ENCODE measurements at places on chromosomes 7 and 10.

- DNase-seq = peak; percentile 33
These were observed 5.4 kb downstream of the LOXL4 start for GRCh38 chr10:98262571-98262970.

DNA sequence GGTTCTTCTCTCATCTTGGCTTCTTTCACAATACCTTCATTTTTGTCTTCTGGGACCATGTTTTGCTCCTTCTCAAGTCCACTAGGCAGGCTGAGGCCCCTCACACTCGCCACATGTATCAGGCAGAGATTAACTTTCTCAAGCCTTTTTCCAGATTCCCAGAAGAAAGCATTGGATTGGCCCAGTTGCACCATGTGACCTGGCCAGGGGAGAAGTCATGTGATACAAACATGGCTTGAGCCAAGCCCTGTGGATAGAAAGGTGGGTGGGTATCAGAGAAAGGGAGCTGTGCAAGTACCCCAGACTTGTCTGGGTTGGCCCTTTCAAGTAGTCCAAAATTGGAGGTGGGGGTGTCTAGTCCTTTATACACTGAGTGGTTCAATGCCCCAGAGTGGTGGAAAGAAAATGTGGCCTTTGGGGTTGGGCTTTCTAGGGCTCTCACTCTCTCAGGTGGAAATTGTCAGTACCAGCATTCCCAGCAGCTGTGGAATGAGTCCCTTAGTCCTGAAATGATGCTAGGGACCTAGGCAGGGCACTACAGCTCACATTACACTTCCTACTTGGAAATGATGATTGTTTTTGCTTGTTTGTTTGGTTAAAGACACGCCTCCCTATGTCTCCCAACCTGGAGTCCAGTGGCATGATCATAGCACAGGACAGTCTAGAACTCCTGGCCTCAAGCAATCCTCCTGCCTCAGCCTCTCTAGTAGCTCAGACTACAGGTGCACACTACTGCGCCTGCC is 36.9 kb upstream of the C10orf67 start:
- peak; percentile 22 for DNase-seq

DNA sequence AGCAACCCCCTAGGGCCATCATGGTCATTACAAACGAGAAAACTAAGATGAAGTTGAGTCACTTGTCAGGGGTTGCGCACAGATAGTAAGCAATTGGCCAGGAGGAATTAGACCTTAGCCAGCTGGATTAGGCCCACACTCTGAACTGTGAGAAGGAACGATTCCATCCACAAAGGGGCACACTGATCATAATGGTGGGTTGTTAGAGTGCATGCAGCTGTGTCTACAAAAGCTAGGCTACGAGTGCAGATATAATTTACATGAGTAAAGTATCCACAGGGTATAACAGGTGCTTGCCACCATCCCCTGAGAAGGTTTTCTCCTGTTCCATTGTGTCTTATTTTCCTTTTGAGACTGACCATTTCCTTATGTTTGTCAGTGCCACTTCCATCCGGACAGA is 16.6 kb upstream of the FAM170B start:
- DNase-seq = no peak

- DNase-seq = no peak
These were observed 251.3 kb downstream of the VTI1A start for GRCh38 chr10:112698133-112698817.

GRCh38 chr7:44970523-44971051 is 8.2 kb downstream of the MYO1G start:
- no peak for DNase-seq

DNA sequence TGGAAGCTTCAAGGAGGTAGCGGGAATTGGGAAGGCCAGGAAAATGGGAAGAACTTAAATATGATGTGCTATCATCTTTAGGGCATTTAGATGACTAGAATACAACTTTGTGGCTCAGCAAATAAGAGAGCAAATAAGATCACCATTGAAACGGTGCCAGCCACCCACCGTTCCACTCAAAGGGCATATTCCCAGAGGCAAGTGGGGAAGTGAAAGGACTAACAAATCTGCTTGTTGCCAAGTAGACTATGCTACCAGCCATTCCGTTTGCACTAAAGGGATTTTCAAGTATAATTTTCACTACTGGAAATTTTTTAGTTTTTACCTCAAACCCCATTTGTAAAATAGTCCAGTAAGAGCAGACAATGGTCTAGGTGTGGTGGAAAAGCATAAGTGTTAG is 4.0 kb upstream of the PPP1R3C start:
- no peak for DNase-seq

- DNase-seq = no peak
These were observed 450.0 kb downstream of the IPMK start for GRCh38 chr10:57817741-57818140.

DNA sequence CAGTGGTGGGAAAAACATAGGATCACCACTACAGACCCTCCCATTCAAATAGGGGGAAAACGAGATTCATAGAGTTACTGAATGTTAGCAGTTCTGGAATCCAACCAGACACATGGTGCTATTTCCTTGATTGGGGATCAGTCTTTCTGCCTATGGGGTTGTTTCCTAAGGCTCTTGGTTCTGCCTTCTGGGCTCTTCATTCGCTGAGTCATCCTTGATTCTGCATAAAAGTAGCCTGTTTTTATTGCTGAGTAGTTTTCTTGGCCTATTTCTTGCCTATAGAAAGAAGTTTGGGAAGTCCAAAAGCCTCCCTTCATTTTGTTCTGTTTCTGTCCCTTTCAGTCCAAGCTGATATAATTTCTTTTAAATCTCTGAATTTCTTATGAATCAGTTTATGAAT is 99.3 kb upstream of the OIT3 start:
- DNase-seq = no peak

GRCh38 chr10:49394933-49395740 is 752 bp downstream of the DRGX start:
- peak; percentile 48 for DNase-seq

- DNase-seq = peak; percentile 78
These were observed 20.7 kb upstream of the ZMIZ1 start for GRCh38 chr10:79047875-79048638.

- no peak for DNase-seq
These were observed 9.7 kb upstream of the CHST12 start for GRCh38 chr7:2393706-2394105.

- DNase-seq = no peak
These were observed 259.1 kb upstream of the MINDY3 start for GRCh38 chr10:16119445-16119844.

GRCh38 chr10:34320265-34320664 is 494.8 kb downstream of the PARD3 start:
- DNase-seq = peak; percentile 15

- no peak for DNase-seq
These were observed 161.7 kb upstream of the HPS1 start for GRCh38 chr10:98608411-98608810.

GRCh38 chr10:127873901-127874470 is 18.8 kb downstream of the CLRN3 start:
- DNase-seq = no peak

- DNase-seq = peak; percentile 74
These were observed 316.2 kb downstream of the CAMK1D start for GRCh38 chr10:12665501-12665900.

DNA sequence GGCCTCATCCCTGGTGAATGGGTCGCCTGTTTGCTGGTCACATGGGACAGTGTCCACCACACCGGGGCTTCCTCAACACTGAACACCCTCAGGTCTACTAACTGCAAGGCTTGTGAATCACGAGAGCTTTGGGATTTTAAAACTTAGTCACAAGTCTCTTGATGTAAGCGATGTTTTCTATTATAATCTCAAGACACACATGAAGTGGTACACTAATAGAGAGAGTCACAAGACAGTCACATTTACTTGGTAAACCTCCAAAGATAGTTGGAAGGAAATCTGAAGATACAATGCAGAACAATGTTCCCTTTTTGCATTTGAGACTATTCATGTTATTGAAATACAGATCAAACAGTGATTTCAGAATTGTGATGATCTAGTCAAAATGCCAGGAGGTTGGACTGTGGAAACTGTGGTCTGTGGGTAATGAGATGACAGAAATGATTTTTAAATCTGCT is 233.1 kb upstream of the KLF6 start:
- no peak for DNase-seq

GRCh38 chr10:132630666-132631337 is 93.2 kb downstream of the INPP5A start:
- no peak for DNase-seq

DNA sequence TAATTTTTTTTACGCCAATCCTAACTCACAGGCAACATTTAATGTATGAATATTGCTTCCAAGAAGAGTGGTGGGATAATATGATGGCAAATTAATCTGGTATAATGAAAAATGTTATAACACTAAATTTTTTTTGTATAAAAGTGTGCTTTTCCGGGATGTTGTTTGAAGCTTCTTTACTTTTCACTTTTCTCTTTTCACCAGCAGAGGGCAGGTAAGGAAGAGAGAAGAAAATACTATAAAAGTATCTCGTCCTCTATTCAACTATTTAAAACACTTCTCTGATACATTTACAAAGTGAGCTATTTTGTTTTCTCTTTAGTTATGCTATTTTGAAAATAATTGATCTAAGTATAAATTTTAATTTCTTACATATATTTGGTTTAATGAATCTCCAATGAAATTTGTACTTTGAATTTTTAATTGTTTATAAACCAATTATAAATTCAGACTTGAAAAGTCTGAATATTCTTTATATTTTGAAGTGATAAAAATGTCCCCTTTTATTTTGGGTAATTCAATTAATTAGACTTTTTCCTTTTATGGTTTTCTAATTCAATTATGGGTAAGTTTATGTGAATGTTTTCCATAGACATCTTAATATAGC is 20.7 kb upstream of the CFTR start:
- no peak for DNase-seq

DNA sequence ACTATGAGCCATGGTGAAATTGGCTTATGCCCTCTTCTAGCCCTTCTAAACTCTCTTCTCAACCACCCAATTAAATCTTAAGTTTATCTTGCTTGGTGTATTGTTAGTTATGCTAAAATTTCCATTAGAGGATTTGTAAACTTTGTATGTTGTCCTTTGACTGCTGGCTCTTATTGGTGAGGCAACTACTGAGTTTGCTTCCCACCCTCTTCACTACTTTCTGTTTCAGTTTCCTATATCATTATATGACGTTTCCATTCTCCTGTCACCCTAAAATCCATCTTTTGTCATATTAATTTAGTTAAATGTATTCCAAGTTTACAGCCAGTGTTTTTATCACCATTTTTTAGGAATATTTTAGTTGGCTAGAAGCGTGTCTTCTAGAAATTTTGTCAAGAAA is 80.9 kb upstream of the VWC2 start:
- no peak for DNase-seq

DNA sequence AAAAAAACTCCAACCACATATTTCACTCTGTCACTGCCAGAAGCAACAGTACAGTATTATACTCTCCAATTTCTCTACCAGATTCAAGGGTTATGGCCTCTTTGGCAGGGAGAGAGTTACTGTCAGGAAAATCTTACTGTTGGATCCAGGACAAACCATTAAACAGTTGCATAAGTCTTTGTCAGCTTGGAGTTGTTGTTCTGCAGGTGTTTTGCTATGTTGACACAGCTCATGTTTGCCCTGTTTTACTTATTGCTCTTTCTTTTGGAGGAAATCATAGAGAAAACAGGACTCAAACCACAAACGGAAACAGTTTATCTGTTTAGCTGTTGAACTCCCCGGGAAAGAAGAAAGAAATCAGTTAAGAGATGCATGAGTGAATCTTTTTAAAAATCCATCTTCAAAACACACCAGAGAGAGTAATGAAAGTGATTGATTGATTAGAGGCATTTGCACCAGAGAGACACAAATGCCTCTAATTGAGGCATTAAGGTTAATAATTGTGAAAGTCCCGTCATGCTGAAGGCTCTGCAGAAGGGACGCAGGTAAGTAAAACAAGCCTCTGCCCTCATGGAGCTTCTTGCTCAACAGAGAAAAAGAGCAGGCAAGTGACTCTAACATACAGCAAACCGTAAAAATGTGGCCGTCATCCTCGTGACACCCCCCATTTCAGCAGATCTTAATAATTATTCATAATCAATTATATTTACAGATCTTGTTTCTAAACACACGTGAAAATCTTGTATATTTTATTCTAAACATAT is 38.7 kb upstream of the ARHGAP21 start:
- DNase-seq = no peak

- no peak for DNase-seq
These were observed 4.1 kb downstream of the LRRC18 start for GRCh38 chr10:48935577-48935976.

- peak; percentile 52 for DNase-seq
These were observed 337.7 kb upstream of the NPVF start for GRCh38 chr7:25565949-25566348.

GRCh38 chr10:108469940-108470339 is 1305.4 kb upstream of the SORCS1 start:
- no peak for DNase-seq

GRCh38 chr10:4240608-4241197 is 455.7 kb upstream of the KLF6 start:
- DNase-seq = no peak

GRCh38 chr10:65719790-65720189 is 1206.0 kb upstream of the LRRTM3 start:
- DNase-seq = no peak

- DNase-seq = peak; percentile 58
These were observed 386.6 kb downstream of the SH2D4B start for GRCh38 chr10:80924063-80924952.

GRCh38 chr7:158367634-158367982 is 220.0 kb downstream of the PTPRN2 start:
- no peak for DNase-seq

GRCh38 chr7:136324073-136324704 is 347.0 kb upstream of the MTPN start:
- no peak for DNase-seq

DNA sequence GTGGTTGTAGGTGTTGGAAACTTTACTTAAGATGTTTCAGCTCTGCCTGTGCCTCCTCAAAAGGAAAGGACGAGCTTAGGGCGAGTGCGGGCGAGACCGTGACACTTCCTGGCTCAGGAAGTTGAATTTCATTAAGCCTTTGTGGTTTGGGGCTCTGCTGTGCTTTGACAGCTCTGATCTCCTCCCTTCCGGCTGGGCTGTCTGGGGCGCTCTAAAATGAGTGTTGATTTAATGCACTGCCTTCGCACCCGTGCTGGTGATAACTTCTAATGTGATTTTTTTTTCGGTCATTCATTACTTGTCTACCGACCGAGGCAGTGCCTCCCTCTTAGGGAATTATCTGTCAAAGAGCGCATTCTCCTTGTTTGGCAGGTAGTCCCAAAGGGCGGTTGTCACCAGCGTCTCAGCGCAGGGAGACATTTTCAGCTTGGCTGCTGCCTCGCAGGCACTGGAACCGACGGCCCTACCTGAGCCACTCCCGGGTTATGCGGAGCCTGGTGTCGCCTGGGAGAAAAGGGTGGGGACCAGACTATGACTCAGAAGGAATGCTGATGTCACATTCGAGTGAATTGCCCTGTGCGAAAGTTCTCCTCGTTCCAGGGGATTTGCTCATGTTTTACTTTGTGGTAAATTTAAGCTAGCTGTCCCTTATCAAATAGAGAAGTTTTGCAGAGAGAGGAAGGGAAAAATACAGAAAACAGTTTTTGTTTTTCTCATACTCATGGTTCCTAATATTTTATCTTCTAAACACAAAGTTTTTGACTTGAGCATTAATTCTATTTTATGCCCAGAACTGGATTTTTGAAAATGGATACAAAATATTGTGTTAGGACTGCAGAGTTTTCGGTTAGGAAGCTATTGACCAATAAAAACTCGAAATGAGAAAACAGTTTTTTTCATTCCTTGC is 920 bp downstream of the TES start:
- no peak for DNase-seq

- no peak for DNase-seq
These were observed 51.2 kb downstream of the NPTX2 start for GRCh38 chr7:98668255-98668654.

Measured in BE2C (cell line).